Gastrocnemius medialis (tissue), 4 donors: ENCODE measurements at places on chromosomes 11 and 22.

DNA sequence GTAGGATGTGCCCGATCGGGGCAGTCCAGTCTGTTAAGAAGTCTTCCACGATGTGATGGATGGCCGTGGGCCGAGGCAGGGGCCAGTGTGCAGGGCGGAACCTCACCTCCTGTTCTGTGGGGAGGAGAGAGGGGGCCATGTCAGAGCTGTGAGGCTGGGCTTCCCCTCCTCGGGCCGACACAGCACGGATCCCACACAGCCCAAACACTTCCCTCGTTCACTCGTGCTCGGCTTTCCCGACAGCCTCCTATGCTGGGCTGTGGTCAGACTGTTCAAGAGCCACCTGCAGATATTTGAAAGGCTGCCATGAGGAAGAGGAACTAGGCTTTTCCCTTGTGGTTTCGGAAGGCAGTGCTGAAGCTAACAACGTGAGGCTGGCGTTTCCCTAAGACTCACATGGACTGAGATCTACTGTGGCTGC lies 12.3 kb upstream of the TXN2 start:
- peak; percentile 17 for DNase-seq

DNA sequence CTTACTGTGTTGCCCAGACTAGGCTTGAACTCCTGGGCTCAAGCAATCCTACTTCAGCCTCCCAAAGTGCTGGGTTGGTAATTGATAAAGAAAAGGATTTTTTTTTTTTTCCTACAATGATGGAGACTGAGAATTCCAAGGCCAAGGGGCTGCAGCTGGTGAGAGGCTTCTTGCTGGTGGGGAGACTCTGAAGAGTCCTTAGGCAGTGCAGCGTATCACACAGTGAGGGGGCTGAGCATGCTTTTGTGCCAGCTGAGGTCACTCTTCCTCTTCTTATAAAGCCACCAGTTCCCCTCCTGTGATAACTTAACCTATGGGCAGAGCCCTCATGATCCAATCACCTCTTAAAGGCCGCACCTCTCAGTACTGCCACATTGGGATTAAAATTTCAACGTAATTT lies 28.2 kb upstream of the CCDC81 start:
- DNase-seq = no peak

- no peak for DNase-seq
Measured at GRCh38 chr11:57641011-57641807, 8.5 kb downstream of the YPEL4 start.

DNA sequence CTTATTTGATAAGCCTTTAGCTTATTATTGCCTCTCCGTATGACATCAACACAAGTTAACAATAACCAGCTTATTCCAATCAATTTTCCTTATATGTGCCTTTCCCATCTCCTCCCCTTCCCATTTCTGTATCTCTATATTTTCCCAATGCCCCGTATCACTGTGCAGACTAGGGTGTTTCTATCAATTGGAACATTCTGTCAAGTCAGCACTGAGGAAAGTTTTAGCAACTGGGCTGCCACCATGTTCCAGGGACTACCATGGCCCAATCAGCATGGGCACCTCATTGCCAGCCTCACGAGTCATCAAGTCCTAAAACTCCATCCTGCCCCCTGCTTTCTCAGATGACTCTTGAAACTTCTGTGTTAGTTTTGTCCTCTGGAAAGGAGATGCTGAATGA lies 973.1 kb upstream of the CNTN5 start:
- DNase-seq = no peak

DNA sequence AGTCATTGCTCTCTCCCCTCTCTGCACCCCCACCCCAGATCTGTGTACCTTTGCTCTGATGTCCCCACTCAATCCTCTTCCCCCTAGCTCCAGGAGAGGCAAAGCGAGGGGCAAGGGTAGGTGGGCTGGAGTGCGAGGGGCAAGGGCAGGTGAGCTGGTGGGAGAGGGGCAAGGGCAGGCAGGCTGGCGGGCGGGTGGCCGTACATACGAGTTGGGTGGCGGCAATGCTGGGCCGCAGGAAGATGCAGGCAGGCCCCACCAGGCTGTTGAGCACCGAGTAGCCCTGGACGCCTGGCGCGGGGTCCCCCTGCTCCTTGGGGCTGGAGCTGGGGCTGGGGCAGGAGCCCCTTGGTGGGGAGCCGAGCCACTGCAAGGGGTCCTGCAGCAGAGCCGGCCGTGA lies 908 bp downstream of the CABP2 start:
- no peak for DNase-seq

DNA sequence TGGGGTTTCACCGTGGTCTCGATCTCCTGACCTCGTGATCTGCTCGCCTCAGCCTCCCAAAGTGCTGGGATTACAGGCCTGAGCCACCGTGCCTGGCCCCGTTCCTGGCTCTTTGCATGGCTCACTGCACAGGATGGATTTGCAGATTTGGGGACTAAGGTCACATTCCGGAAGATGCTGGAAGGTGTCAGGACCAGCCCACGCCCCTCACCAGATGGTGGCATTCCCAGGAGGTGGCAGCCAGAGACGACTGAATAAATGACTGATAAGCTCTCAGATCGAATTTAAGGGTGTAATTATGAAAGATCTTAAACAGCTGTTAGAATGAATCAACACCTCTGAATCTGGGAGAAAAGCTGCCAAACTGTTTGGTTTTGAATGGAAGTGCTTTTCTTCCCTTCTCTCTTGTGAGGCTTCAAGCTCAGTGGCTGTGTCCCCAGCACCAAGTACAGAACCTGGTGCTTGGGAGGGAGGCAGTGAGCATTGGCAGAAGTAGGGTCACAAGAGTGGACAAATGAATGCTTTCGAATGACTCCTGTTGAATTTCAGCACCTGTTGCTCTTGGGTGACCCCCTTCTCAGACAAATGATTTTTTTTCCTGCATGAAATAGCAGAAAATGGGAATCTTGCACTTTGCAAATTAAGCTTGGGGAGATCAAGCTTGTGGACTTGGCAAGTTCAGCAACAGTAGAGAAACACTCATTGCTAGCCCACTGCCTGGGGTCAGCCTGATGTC lies 69.6 kb downstream of the KIAA1671 start:
- DNase-seq = no peak

DNA sequence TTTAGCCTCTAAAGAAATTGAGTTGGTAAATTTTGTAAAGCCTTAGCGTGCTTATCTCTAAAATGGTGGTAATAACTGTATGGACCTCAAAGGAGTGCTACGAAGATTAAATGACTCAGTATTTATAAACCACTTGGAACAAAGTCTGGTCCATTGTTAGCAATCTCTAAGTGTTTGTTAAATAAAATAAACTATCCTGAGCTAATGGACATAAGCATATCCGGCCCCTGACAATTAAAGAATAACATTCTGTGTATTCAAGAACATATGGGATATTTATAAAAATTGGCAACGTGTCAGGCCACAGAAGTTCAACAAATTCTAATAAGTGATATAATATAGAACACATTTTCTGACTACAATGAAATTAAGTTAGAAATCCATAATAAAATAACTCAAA lies 71.0 kb downstream of the MYEOV start:
- no peak for DNase-seq

GRCh38 chr22:39647836-39648629 lies 77.5 kb downstream of the CACNA1I start:
- DNase-seq = no peak

DNA sequence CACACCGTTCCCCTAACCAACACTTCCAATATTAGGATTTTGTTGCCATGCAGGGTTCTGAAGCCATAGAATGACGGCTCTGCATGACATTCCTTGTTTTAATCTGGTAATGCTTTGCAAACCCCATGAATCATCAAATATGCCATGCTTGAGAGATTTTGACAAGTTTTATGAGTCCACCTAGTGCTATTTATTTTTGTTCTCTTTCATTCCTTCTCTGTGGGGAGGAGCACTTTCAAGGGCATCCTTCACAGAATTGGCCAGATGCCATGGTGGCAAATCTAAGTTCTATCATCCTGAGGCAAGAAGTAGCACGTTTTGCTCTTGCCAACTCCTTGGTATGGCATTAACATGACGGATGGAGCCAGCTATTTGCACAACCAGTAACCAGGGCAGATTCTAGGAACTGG lies 268.4 kb downstream of the FAM76B start:
- DNase-seq = no peak

GRCh38 chr22:20618488-20618887 lies 111.1 kb downstream of the MED15 start:
- DNase-seq = no peak

- DNase-seq = no peak
Measured at GRCh38 chr11:23041001-23041503, 180.8 kb upstream of the CCDC179 start.

DNA sequence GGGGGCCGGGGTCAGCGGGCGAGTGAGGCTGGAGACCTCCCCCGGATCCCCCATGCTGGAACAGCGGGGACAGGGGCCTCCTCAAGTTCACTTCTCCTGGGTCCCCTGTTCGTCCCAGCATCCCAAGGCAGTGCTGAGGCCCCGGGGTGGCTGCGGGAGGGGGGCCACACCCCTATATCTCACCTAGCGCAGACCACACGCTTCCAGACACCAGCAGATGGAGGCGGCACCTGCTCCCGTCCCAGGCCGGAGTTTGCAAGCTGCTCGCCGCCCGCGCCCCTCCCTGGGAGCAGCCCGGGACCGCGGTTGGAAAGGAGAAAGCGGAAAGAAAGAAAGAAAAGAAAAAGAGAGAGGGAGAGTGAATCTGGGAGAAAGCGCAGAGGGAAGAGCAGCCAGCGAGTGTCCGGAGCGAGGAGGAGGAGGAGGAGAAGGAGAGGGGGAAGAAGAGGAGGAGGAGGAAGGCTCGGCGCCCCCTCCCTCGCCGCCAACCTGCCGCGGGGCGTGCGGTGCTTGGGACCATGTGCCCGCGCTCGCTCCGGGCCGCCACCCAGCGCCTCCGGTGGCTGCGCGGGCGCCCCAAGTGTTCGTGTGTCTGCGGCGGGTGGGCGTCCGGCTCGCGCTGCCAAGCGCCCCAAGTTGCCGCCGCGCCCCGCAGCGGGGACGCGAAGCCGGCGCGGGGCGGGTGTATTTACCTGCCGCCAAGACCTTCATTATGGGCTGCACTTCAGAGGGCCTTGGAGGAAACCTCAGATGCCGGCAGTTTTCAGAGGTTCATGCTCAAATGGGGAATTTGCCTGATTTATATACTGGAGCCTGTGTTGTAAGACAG lies at the start of gene LIF:
TSS of gene LIF (minus strand) at position 775 of the 829 bp plus-strand sequence. CDS start at position 711, 64 bp downstream.
- no peak for DNase-seq

DNA sequence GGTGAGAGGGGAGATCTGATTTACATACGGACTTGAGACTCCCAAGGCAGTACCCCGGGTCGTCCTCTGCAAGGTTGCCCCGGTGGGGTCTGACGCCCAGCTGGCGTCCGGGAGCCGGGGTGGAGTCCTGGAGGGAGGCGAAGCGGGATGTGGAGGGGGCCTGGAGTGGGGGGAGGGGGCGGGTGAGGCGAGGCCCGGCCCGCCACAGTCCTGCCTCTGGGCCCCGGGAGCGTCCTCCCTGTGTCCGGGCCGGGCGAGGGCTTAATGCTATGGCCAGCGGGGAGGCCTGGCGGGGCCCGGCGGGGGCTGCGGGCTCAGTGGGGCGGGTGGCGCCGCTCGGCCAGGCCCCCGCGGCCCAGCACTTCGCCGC lies 2.4 kb upstream of the MYBPC3 start:
- no peak for DNase-seq

DNA sequence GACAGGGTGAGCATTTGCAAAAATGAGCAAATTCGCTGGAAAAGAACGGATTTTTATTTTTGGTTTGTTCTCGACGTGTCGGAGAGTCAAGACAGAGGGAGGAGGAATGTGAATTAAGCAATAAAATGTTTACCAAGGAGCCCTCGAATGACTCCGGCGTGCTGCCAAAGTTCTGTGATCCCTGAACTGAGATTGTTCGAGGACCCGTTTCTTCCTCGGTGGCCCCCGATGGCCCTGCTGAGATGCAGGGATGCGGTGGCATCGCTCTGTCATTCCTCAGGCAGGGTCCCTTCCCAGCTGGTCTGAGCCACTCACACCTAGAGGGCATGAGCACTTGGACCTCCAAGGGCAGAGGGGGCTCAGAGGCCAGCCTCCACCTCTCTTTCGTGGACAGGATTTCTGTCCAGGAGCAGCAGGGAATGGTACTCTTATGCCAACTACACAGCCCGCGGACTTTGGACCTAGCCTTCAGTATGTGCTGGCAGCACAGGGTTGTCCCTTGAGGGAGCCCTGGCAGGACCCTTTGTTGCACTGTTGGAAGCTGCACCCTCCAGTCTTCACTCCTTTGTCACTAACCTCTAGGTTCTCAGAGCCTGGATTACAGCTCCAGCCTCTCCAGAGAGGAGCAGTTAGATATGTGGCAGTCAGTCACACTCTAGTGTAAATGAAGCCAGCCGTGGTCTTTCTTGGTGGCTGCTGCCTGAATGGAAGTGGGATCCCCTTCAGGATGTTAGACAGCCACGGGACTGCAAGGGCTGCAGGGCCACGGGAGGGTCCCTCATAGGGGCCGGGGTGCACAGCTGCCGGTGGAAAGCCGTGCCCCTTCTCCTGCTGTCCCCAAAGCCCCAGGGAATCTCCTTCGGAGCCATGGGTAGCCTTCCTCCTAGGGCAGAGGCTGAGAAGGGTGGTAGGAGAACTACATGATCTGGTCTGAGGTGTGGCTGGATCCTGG lies 109.4 kb upstream of the ANO1 start:
- no peak for DNase-seq

DNA sequence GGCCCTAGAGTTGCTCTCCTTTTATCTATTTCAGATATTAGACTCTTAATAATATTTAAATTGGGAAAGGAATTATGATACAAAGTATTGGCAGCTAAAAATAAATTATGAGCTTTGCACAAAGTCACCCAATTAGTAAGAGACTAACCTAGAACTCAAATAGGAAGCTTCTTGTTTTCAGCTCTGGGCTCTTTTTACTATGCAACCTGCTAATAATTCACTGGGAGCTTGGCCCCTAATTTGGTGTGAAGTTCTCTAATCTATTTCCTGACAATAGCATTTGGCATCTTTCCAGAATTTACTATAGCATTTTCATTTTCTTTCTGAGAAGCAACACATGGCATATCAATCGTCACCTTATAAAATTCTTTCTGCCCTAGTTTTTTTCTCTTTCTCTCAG lies 727.7 kb upstream of the ANO5 start:
- no peak for DNase-seq
